ENCODE measurements at places on chromosomes 11 and 22.

GRCh38 chr11:117919341-117919740 is 9.9 kb downstream of the TMPRSS13 start:
- DNase-seq, result no peak

GRCh38 chr11:15824060-15824459 is 532.3 kb downstream of the SOX6 start:
- DNase-seq, result no peak

DNA sequence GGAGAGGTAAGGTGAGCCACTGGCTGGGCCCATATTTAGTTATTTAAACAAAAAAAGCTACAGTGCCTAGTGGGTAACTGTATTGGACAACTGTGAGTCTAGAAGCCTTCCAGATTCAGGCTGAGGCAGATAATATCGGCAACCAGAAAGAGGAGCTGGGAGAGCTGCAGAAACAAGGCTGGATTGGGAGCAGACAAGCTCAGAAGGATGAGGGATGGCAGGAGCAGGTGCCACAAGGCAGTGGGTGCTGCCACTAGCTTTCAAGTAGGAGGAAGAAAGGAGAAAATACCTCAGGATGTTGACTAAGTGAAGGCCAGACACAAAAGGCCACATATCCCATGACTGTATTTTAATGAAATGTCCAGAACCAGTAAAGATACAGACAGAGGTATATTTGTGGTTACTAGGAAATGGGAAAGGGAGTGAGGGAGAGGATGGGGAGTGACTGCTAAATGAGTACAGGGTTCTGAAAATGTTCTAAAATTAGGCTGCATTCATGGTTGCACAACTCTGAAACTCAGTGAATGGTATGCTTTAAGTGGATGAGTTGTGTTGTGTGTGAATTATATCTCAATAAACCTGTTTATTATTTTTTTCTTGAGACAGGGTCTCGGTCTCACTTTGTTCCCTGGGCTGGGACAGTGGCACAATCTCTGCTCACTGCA is 11.8 kb upstream of the RAPSN start:
- DNase-seq, result no peak

- peak; percentile 71 for DNase-seq
These were observed at the start of gene PIK3IP1 for GRCh38 chr22:31292236-31292989. PIK3IP1 (minus strand) TSS chr22:31292488; CDS start chr22:31292344, 144 bp downstream.

- peak; percentile 67 for DNase-seq
These were observed 1.0 kb downstream of the CUL5 start for GRCh38 chr11:108009497-108010370.

- DNase-seq, result no peak
These were observed 13.1 kb downstream of the C11orf96 start for GRCh38 chr11:43955381-43956118.

- no peak for DNase-seq
These were observed 2.8 kb upstream of the UNC93B1 start for GRCh38 chr11:68006606-68007166.

DNA sequence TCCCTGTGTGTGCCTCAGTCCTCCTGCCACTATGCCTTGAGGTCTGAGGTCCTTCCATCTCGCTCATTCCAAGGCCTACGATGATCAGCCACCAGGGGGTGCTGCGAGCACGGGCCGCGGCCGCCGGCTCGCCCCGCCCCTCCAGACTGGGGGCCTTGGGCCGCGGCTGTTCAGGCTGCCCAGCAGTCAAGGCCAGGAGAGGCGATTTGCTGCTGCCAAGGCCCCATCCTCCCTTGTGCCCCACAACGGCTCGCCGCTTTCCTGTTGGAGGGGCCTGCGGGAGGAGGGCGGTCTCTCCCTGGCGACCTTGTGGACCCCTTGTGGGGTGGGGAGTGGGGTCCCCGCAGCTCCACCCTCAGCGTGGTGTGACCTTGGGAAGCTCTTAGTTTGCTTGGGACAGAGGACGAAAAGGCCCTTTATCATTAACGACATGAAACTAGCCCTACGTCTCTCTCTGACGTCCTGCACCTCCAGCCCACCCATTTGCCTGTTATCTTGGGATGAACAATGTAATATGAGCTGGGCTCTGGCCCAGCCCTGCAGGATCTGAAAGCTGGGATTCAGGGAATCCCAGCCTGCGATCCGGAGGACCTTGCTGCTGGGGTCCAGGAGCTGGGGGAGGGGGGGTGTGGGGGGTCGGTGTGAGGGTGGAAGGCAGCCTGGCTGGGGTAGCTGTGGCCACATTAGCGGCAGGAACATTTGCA is 5.3 kb upstream of the GALR3 start:
- peak; percentile 84 for DNase-seq

DNA sequence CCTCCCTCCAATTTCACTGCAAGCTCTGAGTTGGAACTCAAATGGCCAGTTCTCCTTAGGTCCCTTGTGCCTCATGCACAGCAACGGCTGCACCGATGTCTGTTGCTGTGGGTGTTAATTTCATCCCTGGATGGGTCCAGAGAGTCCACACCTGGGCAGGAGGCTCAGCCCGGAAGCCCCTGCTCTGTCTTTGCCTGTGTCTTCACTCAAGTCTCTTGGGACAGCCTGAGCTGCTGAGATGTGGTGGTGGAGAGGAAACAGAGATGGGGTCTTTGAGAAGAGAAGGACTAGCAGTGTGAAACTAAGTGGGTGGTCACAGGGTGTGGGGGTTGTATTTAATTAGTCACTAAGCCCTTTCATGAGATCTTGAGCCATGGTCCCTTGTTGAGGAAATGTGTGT is 109.3 kb downstream of the NECTIN1 start:
- no peak for DNase-seq

DNA sequence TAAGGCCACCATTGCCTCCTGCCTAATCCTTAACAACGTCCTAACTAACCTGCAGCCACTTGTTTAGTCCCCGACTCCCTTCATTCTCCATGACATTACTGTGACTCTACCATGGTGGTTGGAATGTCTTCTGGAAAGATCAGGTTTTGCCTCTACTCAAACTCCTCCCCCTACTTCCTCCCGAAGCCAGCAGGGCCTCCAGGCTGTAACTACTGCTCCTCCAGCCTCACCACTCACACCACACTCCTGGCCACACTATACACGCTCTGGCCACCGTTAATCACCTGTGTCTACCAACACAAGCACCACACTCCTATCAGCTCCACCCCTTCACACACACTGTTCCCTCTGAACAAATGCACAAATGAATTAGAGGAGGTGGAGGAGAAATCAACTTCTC is 69.2 kb downstream of the PACSIN2 start:
- DNase-seq, result no peak

- peak; percentile 82 for DNase-seq
These were observed 71.7 kb downstream of the IGLL5 start for GRCh38 chr22:22959147-22959827.

DNA sequence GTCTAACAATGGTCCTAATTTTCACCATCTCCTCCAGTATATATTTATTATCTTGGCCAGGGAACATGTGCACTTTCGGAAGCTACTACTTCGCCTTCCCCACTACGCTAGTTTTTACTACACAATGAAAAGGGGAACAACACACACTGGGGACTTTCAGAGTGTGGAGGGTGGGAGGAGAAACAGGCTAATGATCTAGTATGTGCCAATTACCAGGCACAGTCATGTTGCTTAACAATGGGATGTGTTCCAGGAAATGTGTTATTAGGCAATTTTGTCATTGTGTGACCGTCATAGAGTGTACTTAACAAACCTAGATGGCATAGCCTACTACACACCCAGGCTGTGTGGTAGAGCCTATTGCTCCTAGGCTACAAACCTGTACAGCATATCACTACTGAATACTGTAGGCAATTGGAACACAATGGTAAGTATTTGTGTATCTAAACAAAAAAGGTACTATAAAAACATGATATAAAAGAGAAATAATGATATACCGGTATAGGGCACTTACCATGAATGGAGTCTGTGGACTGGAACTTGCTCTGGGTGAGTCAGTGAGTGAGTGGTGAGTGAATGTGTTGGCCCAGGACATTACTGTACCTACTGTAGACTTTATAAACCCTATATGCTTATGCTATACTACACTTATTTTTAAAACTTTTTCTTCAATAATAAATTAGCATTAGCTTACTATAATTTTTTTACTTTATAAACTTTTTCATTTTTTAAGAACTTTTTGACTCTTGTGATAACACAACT is 20.1 kb upstream of the CUL5 start:
- no peak for DNase-seq

DNA sequence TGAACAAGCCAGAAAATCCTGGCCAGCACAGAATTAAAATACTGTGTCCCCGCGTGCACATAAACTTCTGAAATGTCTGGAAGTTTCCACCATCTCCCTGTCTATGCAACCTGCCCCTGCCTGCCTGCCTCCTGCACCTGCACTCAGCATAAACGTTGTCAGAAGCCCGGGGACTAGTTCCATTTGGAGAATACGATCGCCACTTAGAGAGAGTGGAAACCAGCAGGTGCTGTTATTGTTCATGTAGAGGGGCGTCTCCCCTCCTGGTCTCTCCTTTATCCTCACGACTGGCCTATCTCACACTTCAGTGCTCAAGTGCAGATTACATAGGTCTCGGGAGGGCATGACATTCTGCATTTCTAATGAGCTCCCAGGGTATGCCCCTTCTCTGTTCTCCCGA is 35.6 kb downstream of the MPPED1 start:
- DNase-seq, result no peak

DNA sequence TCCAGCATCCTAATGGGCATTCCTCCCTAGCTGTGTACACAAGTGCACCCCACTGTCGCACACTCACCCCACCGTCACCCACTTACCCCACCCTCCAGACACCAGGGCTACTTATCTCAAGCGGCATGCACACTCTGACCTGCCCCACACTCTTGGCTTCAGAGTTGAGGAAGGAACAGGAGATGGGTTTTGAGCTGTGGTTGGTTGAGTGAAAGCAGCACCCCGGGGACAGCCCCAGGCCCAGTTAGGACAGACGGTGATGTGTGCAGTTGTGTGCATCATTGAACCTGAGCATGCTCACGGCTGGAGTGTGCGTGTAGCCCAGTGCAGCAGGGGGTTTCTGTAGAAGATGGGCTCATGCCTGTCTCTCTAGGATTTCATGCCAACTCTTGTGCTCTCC is 32.5 kb downstream of the AHNAK start:
- DNase-seq, result no peak

- DNase-seq, result no peak
These were observed 13.8 kb downstream of the MMP20 start for GRCh38 chr11:102611291-102611690.

DNA sequence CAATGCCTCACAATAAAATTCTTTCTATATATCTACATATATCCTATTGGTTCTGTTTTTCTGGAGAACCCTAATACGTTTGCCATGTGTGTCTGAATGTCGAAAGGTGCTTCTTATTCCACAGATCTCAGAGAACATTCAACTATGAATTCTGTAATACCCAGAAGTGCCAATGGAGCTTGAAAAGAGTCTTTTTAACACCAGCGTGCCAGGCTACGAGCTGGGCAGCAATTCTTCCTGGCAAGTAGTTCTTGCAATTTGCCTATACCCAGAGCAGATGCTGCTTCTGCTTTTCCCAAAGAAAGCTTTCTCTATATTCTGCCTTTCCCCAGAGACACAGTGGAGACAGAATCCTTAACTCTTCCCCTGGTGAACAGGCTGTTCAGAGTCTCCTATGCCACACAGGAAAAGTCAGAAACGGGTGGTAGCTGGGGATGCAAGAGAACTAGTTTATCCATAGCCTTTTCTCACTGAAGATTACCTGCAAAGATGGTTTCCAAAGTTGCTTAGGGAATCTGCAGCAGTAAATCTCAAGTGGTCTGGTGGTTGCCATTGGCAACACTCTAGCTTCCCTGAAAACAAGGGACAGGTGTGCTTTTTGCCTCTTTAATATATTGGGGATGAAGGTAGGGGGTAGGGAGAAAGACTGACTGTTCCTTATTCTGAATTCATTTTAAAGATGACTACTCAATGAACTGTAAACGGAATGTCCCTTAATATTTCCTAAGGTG is 16.8 kb upstream of the PAFAH1B2 start:
- no peak for DNase-seq

DNA sequence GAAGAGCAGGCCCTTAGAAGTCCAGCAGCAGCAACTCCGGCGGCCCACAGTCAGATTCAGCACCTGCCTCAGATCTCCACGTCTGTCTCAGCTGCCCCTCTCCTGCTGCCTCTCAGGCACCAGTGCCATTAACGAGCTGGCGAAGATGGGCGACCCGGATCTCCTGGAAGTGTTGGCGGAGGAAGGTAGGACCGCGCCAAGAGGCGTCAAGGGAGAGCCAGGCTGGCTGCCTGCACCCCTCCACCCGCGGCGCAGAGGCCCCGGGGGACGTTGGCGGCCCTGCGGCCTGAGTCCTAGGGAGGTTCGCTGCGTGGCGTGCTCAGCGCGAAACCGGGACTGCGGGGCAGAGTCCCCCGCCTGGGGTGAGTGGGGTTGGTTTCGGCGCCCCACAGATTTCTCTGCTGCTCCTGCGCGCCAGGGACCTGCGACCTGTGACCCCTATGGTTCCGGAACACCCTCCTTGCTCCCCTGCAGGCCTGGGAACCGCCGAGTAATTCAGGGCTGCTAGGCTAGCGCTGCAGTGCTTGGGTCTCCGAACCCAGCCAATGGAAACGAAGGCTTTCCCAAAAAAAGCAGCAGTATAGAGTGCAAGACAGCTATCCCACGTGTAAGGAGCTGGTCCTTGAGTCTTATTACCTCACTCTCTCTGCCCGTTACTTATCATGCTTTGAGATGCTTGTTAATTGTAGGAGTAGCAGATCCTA is 615 bp downstream of the ANO5 start:
- no peak for DNase-seq

DNA sequence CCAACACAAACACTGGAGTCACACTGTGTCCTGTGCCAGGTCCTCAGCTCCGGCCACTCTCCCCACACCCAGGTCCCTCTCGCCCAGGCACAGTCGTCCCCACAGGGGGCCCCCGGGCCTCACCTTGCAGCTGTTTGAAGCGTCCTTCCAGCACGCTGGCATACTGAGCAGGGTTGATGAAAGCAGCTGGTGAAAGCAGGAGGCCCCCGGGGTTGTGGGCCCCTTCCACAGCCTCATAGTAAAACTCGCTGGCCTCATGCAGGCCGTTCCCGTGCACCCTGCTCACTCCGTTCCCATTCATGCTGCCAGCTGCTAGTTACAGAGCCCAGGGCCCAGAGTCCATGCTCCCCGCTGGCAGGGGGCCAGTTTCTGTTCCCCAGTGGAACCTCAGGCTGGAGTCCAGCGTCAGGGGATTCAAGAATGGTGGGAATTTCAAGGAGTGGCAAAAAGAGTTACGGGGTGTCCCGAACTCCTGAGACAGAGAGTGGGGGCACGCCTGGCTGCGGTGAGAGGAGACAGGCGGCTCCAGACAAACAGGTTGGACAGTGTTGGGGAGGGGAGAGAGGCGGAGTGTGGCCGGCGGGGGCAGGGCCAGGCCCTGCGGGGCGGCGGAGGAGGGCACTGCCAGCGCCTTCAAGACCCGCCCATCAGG is 10.6 kb downstream of the SPTBN2 start:
- DNase-seq, result peak; percentile 85

DNA sequence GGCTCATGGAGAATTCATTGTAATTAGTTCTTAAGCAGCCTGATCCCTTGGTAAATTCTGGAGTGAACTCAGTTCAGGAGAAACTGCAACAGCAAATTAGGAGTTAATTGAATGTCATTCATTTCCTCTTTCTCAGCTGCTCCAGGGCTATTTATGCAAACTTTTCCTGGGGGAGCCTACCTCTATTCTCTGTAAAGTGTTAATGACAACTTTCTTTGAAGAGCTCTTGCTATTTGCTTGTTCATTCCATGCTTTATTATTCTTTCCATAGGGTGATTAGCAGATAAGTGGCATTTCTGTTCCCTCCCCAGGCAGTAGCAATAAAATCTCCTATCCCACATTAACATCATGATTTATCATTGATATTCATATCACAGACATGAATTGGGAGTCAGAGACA is 267.6 kb upstream of the DDI1 start:
- no peak for DNase-seq

- DNase-seq, result no peak
These were observed 27.7 kb upstream of the MUC5B start for GRCh38 chr11:1194977-1195681.
